ENCODE measurements at places on chromosomes 4 and X.
A peak's percentile ranks its signal among the peaks of the same experiment; 100 is the strongest.

DNA sequence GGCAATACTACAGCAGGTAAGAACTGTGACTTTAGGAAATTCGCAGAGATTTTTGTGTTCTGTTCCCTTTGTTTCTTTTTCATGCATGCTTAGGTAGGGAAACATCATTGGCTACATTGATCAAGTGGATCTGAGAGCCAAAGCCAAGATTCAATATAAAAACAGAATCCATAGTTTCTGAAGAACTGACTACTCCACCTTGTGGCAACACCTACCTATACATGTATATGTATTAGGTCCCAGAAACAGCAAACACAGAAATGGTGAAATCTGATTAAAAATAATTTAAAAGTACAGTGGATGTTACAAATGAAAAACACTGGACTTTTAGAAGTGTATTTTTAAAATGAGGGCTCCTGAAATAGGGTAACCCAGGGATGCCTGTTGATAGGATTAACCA is 322.6 kb upstream of the MAOA start:
- H3K4me3 ChIP-seq: no peak overlapping the region
- no peaks in the 10 kb centered on the region for H3K36me3 ChIP-seq
- H3K27ac ChIP-seq: no peak overlapping the region

GRCh38 chr4:132275583-132276121 is 873.4 kb upstream of the PCDH10 start:
- H3K36me3 ChIP-seq: no peaks in the 10 kb centered on the region
- no peaks in the 10 kb centered on the region for H3K27me3 ChIP-seq
- no peaks in the 10 kb centered on the region for H3K4me1 ChIP-seq

- H3K27me3 ChIP-seq: no peaks in the 10 kb centered on the region
- H3K36me3 ChIP-seq: no peaks in the 10 kb centered on the region
- no peak for DNase-seq
- no peak overlapping the region for H3K27ac ChIP-seq
Measured at GRCh38 chr4:175412746-175413145, 399.3 kb downstream of the GPM6A start.

DNA sequence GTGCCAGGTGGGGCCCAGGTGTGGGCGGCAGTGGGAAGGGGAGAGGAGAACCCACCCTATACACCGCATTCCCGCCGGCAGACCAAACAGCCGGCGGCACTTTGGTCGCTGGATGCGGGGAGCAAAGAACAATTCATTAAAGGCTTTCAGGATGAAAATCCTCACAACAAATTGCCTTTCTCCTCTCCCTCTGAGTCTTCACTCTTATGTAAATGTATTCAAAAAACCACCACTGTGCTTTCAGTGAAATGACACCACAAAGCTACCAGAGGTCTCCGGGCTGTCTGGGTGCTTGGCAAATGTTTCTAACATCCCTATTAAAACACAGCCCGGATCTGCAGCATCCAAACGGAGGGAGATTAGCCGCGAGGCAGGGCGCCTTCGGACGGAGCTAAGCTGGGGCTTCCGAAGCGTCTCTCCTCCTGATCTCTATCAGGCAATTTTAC is 171.8 kb upstream of the TBL1X start:
- no peaks in the 10 kb centered on the region for H3K4me1 ChIP-seq
- peaks cover 25% of the 10 kb centered on the region for H3K27me3 ChIP-seq
- no peak overlapping the region for H3K4me3 ChIP-seq
- H3K27ac ChIP-seq: no peak overlapping the region
- H3K36me3 ChIP-seq: no peaks in the 10 kb centered on the region
- no peak for DNase-seq

- H3K27me3 ChIP-seq: no peaks in the 10 kb centered on the region
- DNase-seq: no peak
- H3K36me3 ChIP-seq: no peaks in the 10 kb centered on the region
- no peak overlapping the region for H3K27ac ChIP-seq
- H3K4me3 ChIP-seq: no peak overlapping the region
- no peaks in the 10 kb centered on the region for H3K4me1 ChIP-seq
Measured at GRCh38 chr4:72376901-72377300, 192.1 kb downstream of the ADAMTS3 start.

DNA sequence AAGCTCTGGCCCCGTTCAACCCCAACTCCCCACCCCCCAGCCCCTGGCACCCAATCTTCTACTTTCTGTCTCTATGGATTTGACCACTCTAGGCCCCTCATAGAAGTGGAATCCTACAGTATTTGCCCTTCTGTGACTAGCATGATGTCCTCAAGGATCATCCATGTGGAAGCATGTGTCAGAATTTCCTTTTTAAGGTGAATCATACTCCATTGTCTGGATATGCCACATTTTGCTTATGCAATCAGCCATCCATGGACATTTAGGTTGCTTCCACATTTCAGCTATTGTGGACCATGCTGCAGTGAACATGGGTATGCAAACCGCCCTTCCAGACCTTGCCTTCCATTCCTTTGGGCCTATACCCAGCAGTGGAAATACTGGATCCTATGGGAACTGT is 15.5 kb downstream of the CCNQ start:
- H3K27me3 ChIP-seq: peaks cover 6% of the 10 kb centered on the region
- no peak for DNase-seq
- no peak overlapping the region for H3K27ac ChIP-seq
- no peak overlapping the region for H3K4me3 ChIP-seq
- H3K4me1 ChIP-seq: no peaks in the 10 kb centered on the region
- no peaks in the 10 kb centered on the region for H3K36me3 ChIP-seq

GRCh38 chr4:7708981-7709380 is 230.7 kb downstream of the AFAP1 start:
- H3K4me1 ChIP-seq: no peaks in the 10 kb centered on the region
- H3K27ac ChIP-seq: no peak overlapping the region
- no peak for DNase-seq
- no peak overlapping the region for H3K4me3 ChIP-seq
- H3K27me3 ChIP-seq: no peaks in the 10 kb centered on the region
- H3K36me3 ChIP-seq: no peaks in the 10 kb centered on the region

DNA sequence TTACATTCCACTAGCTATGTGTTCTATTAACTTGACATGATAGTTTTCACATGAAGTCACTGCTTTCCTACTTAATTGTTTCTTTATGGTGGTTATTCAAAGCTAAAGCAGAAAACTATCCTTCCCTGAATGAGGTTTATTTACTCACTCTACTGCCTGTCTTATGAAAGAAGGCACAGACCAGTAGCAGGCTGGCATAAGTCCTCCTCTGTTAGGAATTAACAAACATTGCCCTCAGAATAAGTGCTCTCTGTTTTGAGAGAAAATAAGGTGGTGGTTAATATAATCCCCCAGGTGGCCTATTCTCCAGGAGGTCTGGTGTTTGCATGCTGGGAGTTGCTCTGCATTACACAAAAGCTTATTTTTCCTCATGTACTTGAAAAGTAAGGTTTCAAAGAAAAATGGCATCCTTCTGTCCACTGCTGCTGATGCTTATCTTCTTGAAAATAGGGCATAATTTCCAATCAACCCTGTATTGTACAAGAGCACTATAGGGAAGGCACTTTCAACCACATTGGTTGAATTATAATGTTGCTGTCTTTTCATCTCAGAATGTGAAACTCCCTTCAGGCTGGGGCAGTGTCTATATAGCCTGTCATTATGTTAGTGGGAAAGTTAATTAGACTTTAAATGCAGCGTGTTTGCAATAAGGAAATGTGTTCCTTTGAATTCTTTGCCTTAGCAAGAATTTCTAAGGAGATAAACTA is 119.7 kb upstream of the TBC1D9 start:
- H3K36me3 ChIP-seq: no peaks in the 10 kb centered on the region
- no peak overlapping the region for H3K4me3 ChIP-seq
- no peak for DNase-seq
- no peaks in the 10 kb centered on the region for H3K27me3 ChIP-seq

- DNase-seq: no peak
- no peaks in the 10 kb centered on the region for H3K36me3 ChIP-seq
- H3K27ac ChIP-seq: peak overlapping the region; percentile 80
- no peaks in the 10 kb centered on the region for H3K27me3 ChIP-seq
Measured at GRCh38 chr4:1200425-1201035, 28.1 kb upstream of the SPON2 start.

- no peaks in the 10 kb centered on the region for H3K4me1 ChIP-seq
- H3K36me3 ChIP-seq: no peaks in the 10 kb centered on the region
- H3K27ac ChIP-seq: peak overlapping the region; percentile 48
- no peak for DNase-seq
- no peaks in the 10 kb centered on the region for H3K27me3 ChIP-seq
Measured at GRCh38 chrX:119692191-119693039, 553 bp downstream of the SEPTIN6 start.

DNA sequence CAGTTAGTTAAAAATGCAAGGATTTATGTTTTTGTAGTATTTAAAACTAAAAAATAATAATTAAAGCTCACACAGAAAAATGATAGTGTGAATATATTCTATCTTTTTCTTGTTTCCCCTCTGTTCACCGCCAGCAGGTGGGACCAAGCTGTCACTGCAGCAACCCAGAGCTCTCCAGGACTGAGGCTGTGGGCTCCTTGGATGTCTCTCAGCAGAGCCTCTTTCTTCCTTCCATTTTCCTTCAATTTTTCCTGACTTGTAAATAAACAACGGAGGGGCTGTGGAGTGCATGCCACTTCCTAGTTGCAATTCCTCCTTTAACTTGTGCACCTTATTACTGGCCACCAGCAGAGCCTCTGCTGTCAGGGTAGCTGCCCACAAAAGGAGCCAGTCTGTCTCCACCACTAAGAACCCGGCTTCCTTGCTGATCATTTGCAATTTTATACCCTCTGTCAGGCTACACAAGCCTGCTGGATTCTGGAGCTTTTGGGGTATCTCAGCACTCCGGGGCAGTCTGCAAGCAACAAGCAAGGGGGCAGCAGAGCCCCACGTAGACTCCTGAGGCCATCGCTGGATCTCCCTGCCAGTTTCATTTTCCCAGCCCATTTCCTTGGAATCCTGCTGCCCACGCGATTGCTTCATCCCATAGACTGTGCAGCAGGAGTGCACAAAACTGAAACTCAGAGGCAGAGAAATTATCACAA is 1467.4 kb downstream of the C4orf33 start:
- H3K27me3 ChIP-seq: no peaks in the 10 kb centered on the region
- peak; percentile 41 for DNase-seq
- H3K4me3 ChIP-seq: peak overlapping the region; percentile 42
- H3K4me1 ChIP-seq: no peaks in the 10 kb centered on the region
- no peak overlapping the region for H3K27ac ChIP-seq

DNA sequence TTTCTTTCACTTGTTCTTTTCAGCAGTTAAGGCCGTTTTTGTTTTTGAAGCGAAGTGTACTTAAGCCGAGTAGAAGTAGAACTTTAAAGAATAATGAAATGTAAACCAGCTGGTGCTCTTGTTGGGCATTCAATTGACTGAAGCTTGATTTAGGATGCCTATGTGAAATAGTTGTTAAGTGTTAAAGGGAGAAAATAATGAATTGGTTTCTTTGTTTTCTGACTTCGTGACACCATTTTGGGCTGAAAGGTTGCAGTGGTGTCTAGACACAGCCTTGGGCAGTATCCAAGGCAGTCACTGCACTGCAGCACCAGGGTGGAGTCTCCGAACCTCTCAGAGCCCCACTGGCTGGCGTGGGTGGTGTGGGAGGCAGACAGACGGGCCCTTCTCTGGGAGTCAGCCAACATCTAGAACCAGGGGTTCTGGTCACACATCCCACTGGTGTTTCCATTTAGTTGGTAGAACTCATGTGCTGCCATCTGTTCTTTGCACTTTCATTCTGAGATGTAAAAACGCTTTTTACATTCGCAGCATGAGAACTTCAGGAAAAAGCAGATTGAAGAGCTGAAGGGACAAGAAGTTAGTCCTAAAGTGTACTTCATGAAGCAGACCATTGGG is 3.5 kb downstream of the UCHL1 start:
- H3K4me1 ChIP-seq: peaks cover 16% of the 10 kb centered on the region
- no peaks in the 10 kb centered on the region for H3K36me3 ChIP-seq
- no peak overlapping the region for H3K4me3 ChIP-seq

DNA sequence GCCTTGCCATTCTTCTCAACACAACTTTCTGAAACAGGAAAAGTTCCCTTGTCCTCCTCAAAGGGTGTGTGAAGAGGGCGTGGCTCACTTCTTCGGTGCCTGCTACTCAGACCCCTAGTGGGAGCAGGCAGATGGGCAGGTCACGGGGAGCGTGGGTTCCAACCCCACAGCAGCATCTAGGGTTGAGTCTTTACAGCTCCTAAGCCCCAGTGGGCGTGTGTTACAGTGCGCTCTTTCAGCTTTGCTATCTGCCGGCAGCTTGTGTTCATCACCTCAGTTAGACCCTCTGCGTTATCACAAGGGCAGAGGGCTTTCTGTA is 57.5 kb upstream of the KLF3 start:
- no peaks in the 10 kb centered on the region for H3K4me1 ChIP-seq
- H3K4me3 ChIP-seq: no peak overlapping the region
- H3K36me3 ChIP-seq: no peaks in the 10 kb centered on the region
- H3K27me3 ChIP-seq: no peaks in the 10 kb centered on the region
- DNase-seq: no peak
- no peak overlapping the region for H3K27ac ChIP-seq

DNA sequence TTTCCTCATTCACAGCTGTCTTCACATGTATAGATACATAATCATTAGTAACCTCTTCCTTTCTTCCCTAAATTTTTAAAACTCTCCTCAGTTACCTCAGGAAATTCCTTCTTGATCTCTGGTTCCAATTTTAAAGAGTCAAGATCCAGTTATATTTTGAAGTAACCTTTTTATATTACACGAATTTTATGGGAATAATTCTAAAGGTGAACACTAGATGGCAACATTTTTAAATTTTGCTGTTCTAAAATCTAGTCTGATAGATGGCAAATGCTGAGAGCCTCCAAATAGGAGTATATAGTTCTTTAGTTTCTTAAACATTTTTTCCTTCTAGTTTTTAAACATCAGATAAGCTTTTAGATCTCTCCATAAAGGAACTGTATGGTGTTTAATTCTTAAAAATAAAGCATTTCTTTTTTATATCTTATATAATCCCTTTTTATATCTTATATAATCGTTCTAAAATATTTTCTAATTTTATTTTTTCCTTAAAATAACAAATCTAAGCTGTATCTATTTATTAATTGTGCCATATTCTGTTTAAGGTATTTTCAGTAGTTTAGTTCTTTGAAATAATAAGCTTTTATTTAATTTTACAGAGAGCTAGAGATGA is 37.9 kb upstream of the PAPSS1 start:
- no peak overlapping the region for H3K4me3 ChIP-seq
- no peaks in the 10 kb centered on the region for H3K4me1 ChIP-seq
- DNase-seq: no peak

GRCh38 chr4:67456577-67457196 is 88.6 kb downstream of the CENPC start:
- H3K27ac ChIP-seq: no peak overlapping the region
- H3K4me1 ChIP-seq: no peaks in the 10 kb centered on the region
- DNase-seq: no peak

- no peaks in the 10 kb centered on the region for H3K27me3 ChIP-seq
- no peak overlapping the region for H3K27ac ChIP-seq
- no peak overlapping the region for H3K4me3 ChIP-seq
- DNase-seq: no peak
Measured at GRCh38 chrX:67555578-67556203, 11.9 kb downstream of the AR start.

- H3K27me3 ChIP-seq: no peaks in the 10 kb centered on the region
- no peaks in the 10 kb centered on the region for H3K4me1 ChIP-seq
- H3K36me3 ChIP-seq: no peaks in the 10 kb centered on the region
- no peak overlapping the region for H3K27ac ChIP-seq
- no peak overlapping the region for H3K4me3 ChIP-seq
Measured at GRCh38 chrX:150768580-150769190, 75.5 kb downstream of the MTMR1 start.

All from tibial nerve (tissue), 4 donors.